NCI-H510A (cell line): ENCODE measurements at places on chromosomes 3 and 15.

GRCh38 chr3:191695131-191695814 is 234.3 kb downstream of the PYDC2 start:
- DNase-seq = no peak

GRCh38 chr3:127446756-127447155 is 143.8 kb downstream of the TPRA1 start:
- no peak for DNase-seq

- DNase-seq = no peak
Measured at GRCh38 chr15:37260255-37260654, 159.9 kb upstream of the MEIS2 start.

GRCh38 chr3:105827959-105828358 is 40.9 kb downstream of the CBLB start:
- no peak for DNase-seq

GRCh38 chr15:101324524-101325177 is 29.6 kb upstream of the SNRPA1 start:
- DNase-seq = no peak

- DNase-seq = no peak
Measured at GRCh38 chr15:77074350-77074749, 3.4 kb upstream of the TSPAN3 start.

DNA sequence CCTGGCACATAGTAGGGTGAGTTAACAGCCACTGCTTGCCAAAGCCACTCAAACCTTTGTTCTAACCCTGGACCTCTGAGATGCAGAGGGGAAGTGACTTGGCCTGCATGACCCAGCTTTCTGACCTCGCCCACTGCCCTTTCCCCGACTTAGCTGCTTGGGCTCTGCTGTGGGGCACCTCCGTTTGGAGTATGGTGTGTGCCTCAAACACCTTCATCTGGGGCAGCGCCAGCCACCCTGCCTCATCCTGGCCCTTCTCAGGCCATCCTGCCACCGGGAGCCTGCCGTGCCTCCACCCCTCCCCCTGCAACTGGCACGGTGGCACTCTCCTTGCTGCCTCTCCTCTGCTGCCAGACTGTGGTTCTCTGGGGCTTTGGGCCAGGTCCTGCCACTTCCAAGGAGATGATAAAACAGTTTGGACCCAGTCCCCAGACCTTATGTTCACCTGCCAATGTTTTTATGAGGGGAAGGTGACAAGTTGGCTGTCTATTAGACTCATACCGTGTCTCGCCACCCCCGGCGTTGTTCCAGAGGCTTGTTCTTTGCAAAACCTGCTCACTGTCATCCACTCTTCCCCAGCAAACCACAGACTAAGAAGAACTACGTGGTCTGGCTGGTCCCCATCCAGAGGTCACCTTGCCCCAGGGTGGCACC is 32.2 kb downstream of the SLC6A6 start:
- no peak for DNase-seq

DNA sequence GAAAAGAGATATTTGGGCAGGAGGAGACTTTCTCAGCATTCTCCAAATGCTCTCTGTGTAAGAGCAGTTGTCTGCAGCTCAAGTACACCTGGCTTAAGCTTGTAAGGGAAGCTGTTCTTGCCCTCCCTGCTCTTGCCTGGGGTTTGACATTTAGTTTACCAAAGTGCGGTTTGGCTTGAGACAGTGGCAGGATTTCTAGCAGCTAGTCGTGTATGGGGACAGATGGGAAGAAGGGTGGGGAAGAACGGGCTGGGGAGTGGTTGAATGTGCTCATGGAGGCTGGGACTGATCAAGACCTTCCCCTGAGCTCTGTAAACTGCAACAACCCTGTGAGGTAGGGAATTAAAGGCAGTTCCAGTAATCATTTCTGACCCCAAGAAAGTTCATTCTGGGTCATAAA is 39.8 kb downstream of the SQOR start:
- no peak for DNase-seq

DNA sequence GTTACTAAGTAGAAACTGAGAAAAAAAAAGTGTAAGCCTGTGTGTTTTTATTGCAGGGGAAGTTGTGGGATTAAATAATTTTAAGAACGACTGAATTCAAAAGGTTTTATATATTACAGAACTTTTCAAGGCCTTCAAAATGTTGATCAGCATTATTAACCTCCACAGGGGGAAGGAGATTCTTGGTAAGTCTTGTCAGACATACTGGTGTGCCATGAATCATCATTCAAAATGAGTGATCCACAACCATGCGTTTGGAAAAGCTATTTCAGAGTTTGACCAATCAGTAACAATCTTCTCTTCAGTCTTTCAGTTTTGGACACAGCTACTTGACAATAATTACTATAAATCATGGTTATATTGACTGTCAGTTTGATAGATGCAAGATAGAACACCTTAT is 70.2 kb downstream of the ADAMTS9 start:
- no peak for DNase-seq

- DNase-seq = no peak
Measured at GRCh38 chr3:42601896-42602581, 1.6 kb downstream of the NKTR start.

DNA sequence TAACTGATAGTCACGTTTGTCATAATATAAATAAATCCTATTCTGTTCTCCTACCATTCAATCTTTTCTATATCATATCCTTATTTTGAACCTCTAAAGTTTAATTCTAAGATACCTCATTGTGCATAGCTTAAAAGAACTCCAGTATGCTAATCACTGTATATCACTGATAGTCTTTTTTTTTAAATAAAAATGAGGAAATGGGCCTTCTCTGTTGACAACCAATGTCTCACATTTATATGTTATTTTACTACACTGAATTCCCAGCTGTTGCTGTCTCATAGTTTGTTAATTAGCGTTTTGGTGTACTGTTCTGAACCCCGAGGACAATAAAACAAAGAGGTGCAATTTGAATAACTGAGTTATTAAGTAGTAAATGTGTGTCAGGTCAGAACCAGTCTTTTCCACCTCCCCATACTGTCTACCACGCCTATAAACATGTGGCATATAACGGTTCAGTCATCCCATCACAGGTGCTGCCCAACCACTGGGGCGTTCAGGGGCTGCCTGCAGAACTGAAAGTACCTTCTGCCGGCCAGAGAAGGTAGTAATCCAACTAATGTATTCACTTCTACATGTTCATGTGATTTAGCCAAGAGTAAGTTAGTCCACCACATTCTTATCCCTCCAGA is 14.9 kb downstream of the CBLB start:
- DNase-seq = no peak

GRCh38 chr3:156455839-156456238 is 99.1 kb downstream of the SSR3 start:
- no peak for DNase-seq

DNA sequence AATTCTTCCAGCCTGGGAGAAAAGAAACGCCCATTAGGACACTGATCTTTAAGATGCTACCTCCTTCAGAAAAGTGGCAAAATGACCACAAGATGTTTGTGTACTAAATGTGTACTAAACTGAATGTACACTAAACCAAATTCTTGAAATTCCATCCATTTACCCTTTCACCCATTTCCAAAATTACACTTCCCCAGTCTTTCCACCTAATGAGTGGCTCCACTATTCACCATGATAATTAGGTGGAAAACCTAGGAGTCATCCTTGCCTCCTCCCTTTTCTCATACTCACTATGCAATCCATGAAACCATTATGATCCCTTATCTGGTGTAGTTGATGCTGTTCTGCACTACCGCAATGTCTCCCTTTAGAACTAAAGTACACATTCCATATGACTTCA is 452.1 kb upstream of the THBS1 start:
- DNase-seq = no peak

GRCh38 chr3:10454907-10455544 is 50.4 kb downstream of the ATP2B2 start:
- no peak for DNase-seq

DNA sequence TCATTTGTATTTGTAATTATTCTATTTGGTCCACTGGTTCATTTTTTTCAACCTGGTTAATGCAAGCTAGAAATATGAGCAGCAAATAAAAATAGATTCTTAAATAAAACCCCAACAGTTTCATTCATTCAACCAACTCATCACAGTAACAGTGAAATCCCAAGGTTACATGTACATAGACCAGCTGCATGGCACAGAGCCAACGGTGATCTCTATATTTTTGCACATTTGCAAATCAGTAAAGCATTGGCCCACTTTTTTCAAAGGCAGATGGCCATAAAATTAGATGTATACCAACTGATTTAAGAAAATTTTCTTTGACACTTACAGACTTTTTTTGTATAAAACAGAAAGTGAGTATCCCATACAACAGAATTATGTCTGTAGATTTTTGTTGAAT is 49.3 kb downstream of the STRIT1 start:
- no peak for DNase-seq

- DNase-seq = no peak
Measured at GRCh38 chr3:185084901-185085300, 68.0 kb downstream of the C3orf70 start.

- DNase-seq = no peak
Measured at GRCh38 chr3:6447166-6447801, 413.6 kb upstream of the GRM7 start.

DNA sequence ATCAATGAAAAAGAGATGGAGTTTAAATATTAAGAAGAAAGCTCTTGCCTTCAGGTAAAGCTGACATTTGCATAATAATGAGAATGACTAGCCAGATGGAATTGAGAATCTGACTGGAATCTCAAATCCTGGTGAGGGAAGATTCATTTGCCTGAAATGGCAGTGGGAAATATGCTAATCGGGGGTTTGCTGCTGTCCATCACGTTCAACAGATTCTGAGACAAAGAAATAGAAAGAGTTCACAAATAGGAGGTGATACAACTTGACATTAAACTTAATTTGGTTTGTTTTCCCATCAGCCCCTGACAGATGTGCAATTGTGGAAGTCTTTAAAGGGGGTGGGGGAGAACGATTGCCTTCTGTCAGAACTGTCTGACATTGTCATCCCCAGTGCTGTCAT is 347.4 kb downstream of the PDCD6IP start:
- no peak for DNase-seq

- no peak for DNase-seq
Measured at GRCh38 chr3:189502676-189503257, 128.4 kb upstream of the TP63 start.

DNA sequence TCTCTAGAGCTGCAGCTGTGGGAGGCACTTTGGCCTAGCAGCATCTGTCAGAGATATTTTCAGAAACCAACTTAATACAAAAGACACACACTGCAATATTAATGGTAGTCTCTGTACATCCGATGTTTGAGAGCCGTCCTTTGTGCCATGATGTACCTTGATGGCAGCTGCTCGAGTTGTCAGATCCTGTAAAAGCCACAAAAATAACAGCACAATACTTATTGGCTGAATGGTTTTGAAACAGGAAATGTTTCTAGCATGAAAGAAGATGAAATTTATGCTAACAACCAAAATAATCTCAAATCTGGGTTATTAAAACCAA is 445.5 kb upstream of the TBL1XR1 start:
- no peak for DNase-seq

DNA sequence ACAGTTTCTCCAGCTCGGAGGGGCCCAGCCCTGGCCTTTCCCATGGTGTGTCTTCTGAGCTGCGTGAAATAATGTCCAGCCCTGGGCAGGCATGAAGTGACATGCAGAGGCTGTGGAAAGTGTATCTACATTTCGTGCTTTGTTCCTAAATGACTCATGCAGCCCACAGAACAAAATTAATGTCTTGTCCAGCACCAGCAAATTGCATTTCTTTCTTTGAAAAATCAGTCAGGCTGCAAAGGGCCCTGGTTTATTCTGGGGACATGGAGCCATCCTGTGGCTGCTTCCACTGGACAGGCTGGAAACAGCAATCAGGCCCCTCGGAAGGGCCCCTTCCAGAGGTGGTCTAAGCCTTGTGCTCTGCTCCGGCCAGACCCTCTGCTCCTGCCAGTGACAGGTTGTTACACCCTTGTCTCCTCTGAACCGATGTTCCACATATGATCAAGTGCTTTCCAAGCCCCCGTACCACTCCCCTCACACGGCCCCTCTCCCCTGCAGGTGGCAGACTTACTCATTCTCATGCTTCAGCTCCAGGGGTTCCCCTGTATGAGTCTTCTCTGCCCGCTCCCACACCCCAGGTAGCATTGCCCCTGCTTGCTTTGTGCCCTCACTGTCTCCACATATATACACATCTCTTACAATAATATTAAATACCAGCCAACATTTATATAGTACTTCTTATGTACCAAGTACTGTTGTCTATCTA is 33.7 kb downstream of the CRYGS start:
- no peak for DNase-seq
